ENCODE measurements at places on chromosomes 13 and 19.

DNA sequence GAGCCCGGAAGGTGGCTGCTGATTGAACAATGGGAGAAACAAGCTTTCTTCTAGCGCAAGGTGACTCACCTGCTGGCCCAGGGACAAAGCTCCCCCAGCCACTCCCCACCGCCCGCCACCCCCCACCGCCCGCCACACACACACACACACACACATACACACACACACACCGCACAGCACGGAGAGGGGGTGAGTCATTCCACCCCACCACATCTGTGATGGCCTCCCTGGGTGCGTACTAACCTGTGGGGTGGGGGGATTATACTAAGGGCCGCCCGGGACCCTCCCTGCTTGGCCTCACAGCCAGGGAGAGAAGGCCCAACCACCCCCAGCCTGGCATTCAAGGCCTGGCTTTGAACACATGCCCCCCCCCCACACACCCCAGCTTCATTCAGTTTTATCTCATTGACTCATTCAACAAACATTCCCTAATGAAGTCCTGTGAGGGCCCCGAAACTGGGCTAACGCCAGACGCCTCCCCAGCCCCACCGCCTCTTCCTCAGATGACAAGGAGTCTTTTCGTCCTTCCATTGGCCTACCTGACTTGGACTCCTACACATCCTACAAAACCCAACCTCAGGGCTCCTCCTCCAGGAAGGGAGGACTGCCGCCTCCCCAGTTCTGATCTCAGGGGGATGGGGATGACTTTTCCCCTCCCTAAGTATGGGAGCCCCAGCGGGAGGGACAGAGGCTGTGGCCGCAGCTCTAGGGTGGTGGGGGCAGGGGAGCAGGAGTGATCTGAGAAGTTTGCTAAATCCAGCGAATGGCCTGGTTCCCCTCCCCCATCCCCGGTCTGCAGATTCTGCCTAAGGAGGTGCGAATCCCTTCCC is 5.8 kb upstream of the ONECUT3 start:
- DNase-seq = peak; percentile 85

DNA sequence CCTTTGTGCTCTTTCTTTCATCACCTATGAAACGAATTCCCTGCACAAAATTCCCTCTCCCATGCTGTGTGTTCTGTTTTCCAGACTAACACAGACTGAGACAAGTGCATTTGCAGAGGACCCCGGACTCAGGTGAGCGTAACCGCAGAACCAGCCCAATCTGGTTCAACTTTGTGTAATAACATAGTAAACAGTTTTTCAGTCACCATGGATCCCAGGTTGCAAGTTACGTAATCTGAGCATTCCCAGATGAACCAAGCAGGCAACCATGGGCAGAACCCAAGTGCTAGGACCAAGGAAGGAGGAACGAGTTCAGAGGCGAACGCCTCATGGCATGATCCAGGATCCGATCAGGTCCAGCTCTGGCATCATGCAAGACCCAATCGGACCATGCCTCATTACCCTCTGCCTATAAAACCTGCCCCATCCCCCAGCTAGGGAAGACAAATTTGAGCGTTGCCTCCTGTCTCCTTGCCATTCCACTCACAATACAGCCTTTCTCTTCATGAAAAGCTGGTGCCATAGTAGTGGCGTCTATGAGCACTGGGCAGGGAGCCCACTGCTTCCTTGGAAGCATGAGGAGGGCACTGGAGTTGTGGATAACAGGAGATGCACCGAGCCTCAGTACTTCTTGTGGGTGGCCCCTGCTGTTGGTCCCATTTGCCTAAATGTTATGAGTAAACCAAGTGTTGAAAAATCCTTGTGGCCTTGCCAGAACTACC is 107.6 kb downstream of the ABCC4 start:
- no peak for DNase-seq

- DNase-seq = no peak
Measured at GRCh38 chr13:46665633-46666482, 112.9 kb downstream of the LRCH1 start.

DNA sequence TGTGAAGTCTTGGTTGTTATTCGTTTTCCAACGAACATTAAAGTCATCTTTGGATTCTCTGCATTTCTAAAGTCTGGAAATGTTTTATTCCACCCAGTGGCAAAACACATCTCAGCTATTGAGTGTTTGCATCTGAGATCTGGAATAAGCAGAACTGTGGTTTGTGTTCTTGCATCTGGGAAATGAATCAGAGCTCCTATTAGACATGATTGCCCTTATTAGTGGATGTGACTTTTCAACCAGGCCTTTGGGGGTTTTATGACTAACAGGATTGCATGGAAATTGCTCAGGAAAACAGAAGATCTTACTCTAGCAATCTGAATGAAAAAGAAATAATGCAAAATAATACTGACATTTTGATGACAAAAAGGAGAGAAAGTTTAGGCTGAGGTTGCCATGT is 488.8 kb downstream of the IRS2 start:
- DNase-seq = no peak

GRCh38 chr19:3977242-3978143 is 6.6 kb upstream of the DAPK3 start:
- peak; percentile 59 for DNase-seq

DNA sequence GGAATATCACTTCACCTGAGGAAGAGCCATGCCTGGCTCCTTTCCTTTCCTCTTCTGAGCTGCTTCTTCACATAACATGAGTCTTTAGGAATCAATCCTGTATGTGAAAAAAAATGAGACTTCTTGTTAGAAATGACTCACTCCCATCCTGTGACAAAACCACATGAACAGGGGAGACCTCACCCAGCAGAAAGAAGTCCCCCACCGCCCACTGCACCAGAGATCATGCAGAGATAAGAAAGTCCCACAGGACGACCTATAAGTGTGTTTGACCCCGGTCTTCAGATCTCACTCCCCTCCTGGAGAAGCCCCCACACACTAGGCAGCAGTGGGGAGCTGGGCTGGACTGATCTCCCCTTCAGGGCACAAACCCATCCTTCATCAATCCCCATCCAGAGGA is 7.8 kb downstream of the ZNF600 start:
- no peak for DNase-seq

GRCh38 chr19:23787106-23787505 is 28.4 kb upstream of the ZNF681 start:
- no peak for DNase-seq

DNA sequence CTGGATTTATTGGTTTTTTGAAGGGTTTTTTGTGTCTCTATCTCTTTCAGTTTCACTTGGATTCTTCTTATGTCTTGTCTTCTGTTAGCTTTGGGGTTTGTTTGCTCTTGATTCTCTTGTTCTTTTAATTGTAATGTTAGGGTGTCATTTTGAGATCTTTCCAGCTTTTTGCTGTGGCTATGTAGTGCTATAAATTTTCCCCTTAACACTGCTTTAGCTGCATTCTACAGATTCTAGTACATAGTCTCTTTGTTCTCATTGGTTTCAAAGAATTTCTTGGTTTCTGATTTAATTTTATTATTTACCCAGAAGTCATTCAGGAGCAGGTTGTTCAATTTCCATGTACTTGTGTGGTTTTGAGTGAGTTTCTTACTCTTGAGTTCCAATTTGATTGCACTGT is 24.6 kb downstream of the ZNF430 start:
- no peak for DNase-seq

DNA sequence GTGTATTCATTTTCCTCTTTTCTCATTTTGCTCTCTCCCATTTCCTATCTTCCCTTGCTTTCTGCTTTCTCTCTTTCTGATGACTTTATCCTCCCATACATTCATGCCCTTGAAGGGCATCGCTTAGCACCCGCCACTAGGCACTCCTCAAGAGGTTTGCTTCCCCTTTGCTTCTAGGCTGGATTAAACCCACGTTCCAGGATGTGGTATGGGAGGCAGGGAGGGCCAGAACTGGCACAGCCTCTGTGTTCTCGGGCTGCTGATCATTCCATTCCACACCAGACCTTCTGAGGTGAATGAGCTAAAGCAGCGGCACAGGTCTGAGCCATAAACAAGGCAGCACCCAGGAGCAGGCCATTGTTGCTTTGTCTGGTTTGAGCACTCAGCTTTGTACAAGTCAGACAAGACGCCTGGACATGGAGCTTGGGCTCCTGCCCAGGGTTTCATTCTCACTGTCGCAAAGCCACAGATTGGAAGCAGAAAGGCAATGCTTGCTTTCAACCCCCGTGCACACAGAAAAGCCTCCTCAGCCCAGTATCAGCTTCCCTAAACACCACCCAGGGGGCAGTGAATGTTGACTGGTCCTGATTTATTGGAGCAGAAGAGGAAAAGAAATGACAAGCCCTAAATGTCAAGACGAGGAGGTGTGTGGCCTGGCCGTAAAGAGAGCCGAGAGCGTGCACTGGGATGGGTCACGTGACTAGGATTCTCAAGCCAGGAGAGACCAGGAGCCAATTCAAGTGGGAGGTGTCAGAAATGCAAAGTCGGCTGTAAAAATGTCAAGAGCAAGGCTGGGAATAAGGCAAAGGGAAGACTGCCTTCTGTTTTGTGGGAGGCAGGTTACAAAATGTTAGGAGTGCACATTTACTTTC is 218.0 kb upstream of the SERP2 start:
- peak; percentile 50 for DNase-seq

DNA sequence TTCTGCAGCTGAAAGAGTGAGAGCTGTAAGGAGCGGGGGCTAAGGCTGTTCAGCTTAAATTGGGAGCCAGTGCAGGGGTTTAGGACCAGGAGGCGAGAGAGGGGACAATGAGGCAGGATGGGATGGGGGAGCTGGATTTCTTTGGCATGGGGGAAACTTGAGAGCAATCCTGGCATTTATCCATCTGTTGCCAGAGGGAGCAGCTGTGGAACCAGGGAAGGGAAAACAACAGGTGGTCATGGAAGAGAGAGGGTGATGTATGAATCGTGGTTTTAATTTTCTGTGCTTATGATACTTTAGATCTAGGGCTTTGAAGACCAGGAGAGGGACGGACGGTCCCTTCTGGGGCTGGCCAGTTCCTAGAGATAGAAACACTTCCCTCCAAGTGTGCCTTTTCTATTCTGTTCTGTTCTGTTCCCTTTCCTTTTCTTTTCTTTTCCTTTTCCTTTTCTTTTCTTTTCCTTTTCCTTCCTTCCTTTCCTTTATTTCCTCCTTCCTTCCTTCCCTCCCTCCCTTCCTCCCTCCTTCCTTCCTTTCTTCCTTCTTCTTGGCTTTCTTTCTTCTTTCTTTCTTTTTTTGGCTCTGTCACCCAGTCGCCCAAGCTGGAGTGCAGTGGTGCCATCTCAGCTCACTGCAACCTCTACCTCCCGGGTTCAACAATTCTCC is 16.0 kb upstream of the CCL25 start:
- DNase-seq = no peak

DNA sequence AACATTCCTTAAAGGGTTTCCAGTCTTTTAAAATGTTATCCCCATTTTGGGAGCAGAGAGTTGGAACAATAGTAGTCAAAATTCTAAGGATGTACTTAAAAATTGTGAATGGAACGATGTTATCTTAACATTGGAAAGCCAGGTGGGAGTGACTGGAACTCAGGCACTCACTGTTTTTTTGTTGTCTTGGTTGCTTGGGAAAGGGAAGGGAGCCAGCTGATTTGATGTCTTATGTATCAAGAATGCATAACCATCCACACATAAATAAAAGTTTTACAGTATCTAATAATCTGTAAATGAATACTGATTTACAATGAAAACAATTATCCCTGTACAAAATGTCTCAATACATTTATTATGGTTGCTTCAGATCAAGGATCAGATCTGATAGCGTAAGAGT is 88.7 kb downstream of the SLC10A2 start:
- DNase-seq = no peak

Data from H9 (cell line).